ENCODE measurements at places on chromosomes 2 and 18. TPM values are rescaled to one million over a fixed set of nuclear protein-coding genes. Genes with fewer than 3 reads are reported as not detected.

DNA sequence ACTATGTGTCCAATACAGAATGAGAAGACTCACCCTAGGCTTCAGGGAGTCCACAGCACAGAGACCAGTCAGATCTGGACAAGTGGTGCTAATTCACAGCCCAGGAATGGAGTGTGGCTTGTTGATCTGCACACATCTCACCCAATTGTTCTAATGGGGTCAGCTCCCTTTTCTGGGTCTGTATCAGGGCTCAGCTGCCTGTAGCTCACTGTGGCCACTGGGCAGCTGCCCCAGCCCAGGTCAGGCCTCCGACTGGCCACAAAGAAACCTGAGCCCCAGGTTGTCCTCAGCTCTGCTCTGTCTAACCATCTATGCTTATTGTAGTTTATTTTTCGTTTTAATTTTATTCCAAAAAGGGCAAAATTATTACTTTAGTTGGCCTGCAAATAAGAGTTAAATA is 202.3 kb upstream of the RAB6C start:
- DNase-seq = no peak

- DNase-seq = no peak
Measured at GRCh38 chr2:166147883-166148282, 20.1 kb upstream of the SCN1A start.

- DNase-seq = no peak
Measured at GRCh38 chr2:58803192-58803591, 562.1 kb upstream of the FANCL start.

GRCh38 chr2:136085453-136086209 is 32.3 kb downstream of the CXCR4 start:
- DNase-seq = no peak

GRCh38 chr2:236608188-236608525 is 38.5 kb downstream of the ACKR3 start:
- DNase-seq = no peak

KLHL30 gene
- total RNA-seq = 111 TPM

NCOA1 gene
- 58.4 TPM for total RNA-seq

MEP1B gene
- 0.49 TPM for total RNA-seq

IL1RL1 gene
- 0.82 TPM for total RNA-seq
